Stimulated activated CD4-positive, alpha-beta T cell treated with anti-CD3 and anti-CD28 coated beads, Interleukin-4, amount 100 ng/mL, for 24 hours (primary cell): ENCODE measurements at places on chromosomes 1 and 21.
A peak's percentile ranks its signal among the peaks of the same experiment; 100 is the strongest.

DNA sequence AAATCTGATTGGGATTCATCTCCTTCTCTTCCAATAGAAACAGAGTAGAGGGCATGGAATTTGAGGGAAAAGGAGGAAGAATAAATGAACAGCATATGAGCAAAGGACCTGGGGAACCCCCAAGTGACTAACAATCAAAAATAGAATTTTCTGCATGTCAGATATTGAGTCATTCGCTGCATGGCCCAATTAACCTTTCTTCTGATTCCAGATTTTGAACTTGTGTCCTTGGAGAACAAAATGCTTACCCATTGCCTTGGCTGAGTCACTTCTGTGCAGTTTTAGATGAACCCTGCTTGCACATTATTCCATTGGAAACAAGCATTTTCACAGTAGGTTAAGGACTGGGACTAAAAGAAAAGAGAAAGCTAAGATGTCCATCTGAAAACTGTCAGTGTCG is 390.5 kb downstream of the ST6GALNAC3 start:
- DNase-seq, result no peak

GRCh38 chr1:16478091-16478490 is 36.0 kb downstream of the RNU1-1 start:
- no peak for DNase-seq

- DNase-seq, result peak; percentile 59
Observed at GRCh38 chr1:226736908-226737818, 1.9 kb downstream of the ITPKB start.

GRCh38 chr21:43304206-43304605 is 122.7 kb downstream of the SIK1 start:
- no peak for DNase-seq

- DNase-seq, result peak; percentile 53
Observed at GRCh38 chr1:25487628-25488027, 55.8 kb upstream of the LDLRAP1 start.

GRCh38 chr1:51973587-51974474 is 16.7 kb downstream of the RAB3B start:
- no peak for DNase-seq

GRCh38 chr1:169925505-169926482 is 32.1 kb upstream of the SCYL3 start:
- DNase-seq, result no peak

DNA sequence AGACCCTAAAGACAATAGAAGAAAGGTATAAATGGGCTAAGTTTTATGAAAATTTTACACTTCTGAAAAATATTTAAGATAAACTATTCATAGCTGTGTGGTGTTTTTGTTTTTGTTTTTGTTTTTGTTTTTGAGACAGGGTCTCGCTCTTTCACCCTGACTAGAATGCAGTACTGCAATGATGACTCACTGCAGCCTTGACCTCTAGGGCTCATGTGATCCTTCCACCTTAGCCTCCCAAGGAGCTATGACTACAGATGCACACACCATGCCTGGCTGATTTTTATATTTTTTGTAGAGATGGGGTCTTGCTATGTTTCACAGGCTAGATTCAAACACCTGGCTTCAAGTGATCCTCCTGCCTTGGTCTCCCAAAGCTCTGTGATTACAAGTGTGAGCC is 66.6 kb downstream of the PUM1 start:
- DNase-seq, result no peak

- DNase-seq, result no peak
Observed at GRCh38 chr21:35861661-35862060, 198.7 kb downstream of the SETD4 start.

DNA sequence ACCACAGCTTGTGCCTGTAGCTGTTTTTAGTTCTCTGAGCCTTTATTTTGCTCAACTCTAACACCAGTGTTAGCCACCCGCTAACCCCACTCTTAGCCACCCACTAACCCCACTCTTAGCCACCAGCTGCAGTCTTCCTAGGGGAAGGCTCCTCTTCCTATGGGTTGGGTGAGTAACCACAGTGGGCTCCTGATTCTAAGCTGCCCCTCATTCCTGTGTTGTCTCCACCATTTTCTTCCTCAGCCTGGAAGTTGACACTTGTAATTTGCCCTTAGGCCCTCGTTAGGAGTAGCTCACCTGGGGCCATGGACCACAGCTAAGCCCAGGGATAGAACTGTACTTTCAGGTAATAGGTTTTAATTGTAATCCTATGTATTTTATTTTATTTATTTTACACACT is 782.9 kb upstream of the TPTE start:
- DNase-seq, result no peak
